ENCODE measurements at places on chromosomes 11 and 22.

DNA sequence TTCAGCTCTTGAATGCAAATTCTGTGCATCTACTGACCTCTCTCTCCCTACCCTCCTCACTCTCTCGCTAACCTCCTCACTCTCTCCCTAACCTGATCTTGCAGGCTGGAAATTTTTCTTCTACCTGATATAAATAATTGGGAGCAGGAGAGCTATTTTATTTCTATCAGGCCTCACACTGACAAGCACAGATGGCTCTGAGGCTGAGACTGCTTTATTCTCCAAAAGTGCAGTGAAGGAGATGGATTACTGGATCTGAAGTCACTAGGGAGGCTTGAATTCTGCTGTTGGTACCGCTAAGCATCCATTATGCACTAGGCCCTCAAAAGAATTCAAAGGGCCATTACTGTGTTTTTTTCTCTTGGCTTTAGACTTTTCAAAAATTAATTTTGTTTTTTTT, 19.4 kb upstream of the LDHA start:
- DNase-seq: no peak

DNA sequence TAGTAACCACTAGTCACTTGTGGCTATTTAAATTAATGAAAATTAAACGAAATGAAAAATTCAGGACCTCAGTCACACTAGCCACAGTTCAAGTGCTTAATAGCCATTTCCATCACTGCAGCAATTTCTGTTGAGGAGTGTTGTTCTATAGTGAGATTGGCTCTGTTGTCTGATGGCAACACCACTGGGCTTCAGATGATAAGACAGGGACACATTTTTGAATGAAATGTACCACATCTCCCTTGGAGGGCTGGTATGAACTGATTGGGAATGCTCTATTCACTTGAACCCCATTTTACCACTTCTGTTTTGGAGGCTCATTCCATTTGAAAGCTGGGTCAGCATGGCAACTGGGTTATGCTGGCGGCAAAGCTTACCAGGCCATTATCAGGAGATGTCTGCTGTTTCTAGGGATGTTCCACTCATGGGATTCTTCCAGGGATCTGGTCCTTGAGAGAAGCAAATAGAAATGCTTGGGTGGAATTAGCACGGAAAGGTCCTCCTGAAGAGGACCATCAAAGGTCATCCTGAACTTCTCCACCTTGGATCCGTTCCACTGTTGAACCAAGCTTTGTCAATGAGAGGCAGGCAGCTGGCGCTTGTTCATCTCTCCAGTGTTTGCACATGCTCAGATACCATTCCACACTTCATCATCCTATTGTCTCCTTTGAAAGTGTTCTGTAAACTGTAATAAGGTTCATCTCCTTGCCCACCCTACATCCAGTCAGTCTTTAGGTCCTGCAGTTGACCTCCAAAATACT, 7.6 kb downstream of the AMOTL1 start:
- DNase-seq: no peak

DNA sequence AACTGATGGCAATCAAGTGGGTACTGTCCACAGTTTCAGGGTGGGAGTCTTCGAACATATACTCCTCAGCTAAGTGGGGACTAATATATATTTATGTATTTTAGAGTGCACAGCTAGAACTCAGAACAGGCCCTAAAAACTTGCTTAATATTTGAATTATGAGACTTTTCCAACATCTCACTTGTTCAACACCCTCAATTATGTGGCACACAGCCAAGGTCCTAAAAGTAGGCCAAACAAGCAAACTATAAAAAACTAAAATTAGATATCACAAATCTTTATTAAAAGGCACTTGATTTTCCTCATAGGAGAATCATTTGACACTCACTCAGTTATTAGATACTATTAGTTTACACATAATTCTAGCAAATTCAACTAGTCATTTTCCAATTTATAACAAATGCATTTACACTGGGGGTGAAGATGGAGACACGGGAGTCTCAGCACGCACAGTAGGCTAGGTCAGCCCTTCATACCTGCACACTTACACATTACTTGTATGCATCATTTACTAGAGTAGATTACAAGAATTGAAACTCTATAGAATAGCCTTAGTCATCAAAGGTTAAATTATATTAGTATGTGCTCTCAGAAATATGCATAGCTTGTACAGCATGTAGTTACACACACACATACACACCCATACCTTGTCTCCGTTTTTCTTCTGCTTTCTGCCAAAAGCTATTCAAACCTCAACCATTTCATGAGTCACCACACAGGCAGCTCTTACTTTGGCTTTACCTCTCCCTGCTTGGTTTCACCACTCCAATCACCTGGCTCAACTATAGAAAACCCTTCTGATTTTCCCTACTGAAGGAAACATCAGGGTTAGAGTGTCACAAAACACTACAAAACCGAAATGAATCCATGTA, 171.5 kb downstream of the SBF2 start:
- peak; percentile 15 for DNase-seq

DNA sequence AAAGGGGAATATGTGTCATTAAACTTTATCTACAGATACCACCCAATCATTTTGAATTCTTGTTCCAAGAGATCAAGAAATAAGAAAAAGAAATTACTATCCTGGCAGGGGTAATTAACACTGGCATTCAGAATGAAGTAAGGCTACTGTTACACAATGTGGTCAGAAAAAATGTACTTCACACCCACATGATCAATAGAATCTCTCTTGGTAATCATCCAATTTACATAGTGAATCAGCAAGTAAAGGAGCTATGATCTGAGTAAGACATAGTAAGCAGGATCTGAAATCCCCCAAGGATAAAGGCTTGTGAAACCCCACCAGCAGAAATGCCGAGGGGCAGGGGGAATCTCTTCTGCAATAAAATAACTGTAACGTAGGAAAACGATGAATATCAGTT, 466.5 kb downstream of the FAM181B start:
- no peak for DNase-seq

DNA sequence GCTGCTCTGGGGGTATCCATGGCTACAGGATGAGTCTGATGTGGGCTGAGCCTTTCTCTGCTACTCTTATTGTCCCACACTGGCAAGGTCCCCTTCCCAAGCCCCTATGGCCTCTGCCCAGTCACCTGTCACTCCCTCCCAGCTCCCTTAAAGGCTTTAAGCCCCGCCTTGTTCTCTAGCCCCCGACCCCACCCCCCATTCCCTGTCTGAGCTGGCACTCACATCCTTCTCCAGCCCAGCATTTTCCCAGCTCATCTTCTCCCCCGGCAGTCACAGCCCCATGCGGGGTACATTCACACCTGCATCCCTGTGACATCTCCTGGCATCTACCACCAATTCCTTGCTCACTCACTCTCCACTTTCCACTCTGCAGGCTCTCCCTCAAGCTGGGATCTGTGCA, 4.3 kb downstream of the MTFP1 start:
- no peak for DNase-seq

DNA sequence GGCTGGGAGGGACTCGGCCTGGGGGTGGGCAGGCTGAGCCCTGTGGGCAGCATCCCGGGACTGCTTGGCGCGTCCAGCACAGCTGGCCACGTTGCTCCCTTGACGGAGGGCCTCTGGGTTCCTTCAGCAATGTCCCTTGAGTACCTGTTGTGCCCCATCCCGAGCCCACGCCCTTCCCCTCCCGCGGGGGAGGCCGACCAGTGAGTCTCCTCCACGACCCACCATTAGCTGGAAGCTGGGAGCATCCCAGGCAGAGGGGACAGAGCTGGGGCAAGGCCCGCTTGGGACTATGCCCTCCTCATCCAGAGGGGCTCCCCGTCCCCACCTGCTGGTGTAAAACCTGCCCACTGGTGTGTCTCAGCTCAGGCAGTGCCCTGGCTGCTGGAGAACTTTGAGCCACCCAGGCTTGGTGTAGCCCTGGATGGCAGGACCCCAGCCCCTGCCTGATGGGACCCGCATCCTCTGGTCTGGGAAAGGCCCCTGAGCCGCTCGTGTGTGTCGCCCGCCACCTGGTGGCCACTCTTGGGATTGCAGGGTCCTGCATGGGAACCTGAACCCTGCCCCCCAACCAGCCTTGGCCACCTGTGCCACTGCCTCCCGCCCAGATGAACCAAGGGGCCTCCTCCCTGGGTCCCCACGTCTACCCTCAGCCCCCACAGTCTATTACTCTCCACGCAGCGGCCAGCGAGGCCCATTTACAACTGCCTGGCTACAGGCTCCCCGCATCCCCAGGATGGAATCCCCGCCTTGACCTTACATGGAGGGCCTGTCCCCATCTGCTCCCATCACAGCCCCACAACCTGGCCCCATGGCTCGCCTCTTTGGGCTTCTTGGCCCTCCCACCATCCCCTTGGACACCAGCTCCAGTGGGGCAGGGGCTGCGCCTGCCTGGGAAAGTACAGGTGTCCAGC, 16.6 kb upstream of the ARHGAP8 start:
- peak; percentile 76 for DNase-seq

GRCh38 chr11:67079065-67079705, 22.5 kb downstream of the RHOD start:
- DNase-seq: no peak

GRCh38 chr11:46119352-46120216, 1.7 kb downstream of the PHF21A start:
- DNase-seq: peak; percentile 43

GRCh38 chr22:43407591-43407990, 4.2 kb upstream of the MPPED1 start:
- DNase-seq: no peak

DNA sequence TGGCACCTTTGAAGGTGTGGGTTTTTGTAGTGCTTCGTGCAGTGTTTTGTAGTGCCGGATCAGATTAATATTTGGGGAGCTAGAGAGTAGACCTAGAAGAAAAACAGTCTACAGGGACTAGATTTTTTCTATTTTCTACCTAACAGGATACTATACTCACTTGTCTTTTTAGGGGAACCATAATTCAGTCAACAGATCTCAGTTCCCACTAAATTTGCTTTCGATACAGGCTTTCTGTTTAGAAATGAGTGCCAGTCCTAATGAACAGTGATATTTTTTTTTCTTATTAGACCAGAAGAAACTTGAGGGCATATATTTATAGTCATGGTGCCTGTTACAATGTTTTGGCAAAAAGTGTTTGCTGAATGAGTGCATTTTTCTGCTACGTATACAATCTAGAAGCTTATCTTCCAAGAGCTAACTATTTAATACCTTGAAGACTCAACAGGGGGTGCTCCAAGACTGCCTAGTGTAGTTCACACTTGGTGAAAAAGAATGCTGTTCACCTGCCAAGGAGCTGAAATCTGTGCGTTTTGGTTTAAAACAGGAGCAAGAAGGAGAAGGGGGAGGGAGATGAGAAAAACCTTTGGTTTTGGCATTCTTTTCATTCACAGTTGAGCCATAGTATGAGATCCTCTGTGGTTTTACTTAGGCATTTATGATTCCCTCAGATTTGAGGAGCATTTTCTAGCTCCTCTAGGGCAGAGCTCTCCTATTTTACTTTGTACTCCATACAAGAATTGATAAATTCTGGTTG, 44.9 kb upstream of the VSTM5 start:
- peak; percentile 30 for DNase-seq

GRCh38 chr22:25775531-25775930, 33.5 kb downstream of the MYO18B start:
- no peak for DNase-seq

GRCh38 chr11:69051381-69052342, 2.9 kb downstream of the TPCN2 start:
- no peak for DNase-seq

DNA sequence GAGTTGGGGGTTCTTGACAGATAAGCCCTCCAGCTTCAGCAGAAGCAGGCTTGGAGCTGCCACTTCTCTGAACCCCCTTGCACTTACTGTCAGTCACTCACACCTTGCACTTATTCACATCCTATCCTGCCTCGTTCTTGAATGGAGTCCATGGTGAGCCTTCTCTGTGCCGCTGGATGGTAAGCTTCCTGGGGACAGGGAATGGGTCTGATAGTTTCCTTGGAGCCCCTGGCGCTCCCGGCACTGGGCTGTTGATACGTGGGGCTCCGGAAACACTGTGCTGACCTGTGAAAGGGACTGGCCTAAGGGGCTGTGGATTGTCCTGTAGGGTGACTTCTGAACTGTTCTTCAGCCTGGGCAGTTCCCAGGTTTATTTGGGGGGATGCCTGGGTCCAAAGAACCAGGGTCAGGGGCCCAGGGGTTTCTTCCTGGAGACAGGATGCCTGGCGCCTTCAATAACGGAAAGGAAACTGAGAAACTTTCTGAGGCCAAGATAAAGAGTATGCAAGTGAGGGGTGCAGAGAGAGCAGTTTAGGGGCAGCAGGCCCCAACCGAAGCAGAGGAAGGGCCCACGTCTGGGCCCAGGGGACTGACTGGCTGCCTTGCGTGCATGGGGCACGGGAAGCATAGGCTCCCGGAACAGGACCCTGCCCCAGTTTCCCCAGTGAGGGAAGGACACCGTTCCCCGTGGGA, 709 bp upstream of the ST3GAL4 start:
- DNase-seq: no peak

DNA sequence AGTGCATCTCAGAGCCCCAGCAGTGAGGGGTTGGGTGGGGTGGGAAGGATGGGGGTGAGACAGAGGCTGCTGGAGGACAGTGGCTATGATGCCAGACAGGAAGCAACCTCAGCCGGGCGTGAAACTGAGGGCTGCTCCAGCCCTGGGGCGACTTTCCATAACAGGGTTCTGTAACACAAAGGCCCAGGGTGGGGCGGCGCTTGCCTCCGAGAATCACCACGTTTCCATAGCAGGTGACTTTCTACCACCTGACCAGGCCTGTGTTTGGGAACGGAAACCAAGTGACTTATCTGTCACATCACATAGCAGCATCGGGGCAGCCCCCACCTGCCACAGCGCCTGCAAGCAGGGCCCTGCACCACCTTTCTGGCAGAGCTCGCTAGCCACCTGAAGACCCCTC, 85.8 kb downstream of the TRMU start:
- no peak for DNase-seq

GRCh38 chr11:30786256-30787110, 200.3 kb upstream of the MPPED2 start:
- DNase-seq: no peak

- DNase-seq: no peak
Measured at GRCh38 chr11:111694851-111695250, 71.3 kb downstream of the PPP2R1B start.

GRCh38 chr22:38924347-38924952, 33.0 kb upstream of the APOBEC3A start:
- no peak for DNase-seq

DNA sequence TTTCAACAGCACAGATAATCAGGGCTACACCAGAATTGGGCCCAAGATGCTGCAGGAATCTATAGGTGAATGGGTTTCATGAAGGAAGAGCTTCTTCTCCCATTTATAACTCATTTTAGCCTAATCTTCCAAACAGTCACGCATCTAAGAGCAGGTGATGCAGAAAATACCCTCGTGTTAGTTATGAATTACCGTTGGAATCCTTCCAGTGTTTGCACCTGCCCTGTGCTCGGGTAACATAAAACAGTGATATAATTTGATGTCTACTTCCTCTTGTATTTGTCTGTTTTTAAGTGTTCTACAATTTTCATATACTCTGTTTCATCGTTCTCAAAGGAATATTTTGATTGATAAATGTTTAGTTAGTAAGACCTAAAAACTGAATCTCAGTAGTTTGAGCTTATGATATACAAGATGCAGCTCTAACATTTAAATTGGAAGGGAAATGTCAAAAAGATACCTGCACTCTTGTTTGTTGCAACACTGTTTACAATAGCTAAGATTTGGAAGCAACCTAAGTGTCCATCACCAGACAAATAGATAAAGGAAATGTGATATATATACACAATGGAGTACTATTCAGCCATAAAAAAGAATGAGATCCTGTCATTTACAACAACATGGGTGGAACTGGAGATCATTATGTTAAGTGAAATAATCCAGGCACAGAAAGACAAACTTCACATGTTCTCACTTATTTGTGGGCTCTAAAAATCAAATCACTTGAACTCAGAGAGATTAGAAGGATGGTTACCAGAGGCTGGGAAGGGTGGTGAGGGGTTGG, 42.1 kb downstream of the PPARA start:
- DNase-seq: no peak

GRCh38 chr11:15027956-15028355, 45.4 kb upstream of the CALCB start:
- DNase-seq: no peak
